ENCODE measurements at places on chromosomes 1 and 21.

- DNase-seq: no peak
Measured at GRCh38 chr1:24639094-24639493, 4.0 kb upstream of the SRRM1 start.

DNA sequence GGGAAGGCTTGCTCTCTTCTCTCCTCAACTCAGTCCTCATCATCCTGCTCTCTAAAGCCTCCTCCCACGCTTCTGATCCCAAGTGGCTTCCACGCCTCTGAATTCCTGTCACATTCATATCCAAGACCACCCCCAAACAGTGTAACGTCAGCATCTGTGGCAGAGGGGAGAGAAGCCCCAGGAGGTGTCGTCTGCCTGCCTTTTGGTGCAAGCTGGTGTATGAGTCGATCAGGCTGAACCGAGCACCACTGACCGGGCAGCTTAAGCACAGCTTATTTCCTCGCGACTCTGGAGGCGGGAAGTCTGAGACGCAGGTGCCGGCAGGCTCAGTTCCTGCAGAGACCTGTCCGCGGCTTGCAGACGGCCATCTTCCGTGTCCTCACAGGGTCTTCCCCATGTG is 123.8 kb upstream of the RAB4A start:
- DNase-seq: no peak

- DNase-seq: no peak
Measured at GRCh38 chr1:112956544-112957132, 642 bp upstream of the SLC16A1 start.

- no peak for DNase-seq
Measured at GRCh38 chr1:88013485-88013884, 670.6 kb upstream of the PKN2 start.

GRCh38 chr1:56399326-56399725 is 180.0 kb downstream of the PLPP3 start:
- DNase-seq: no peak

- no peak for DNase-seq
Measured at GRCh38 chr1:13707164-13707563, 7.2 kb downstream of the PRDM2 start.

GRCh38 chr1:86258101-86258500 is 101.5 kb upstream of the COL24A1 start:
- no peak for DNase-seq

- no peak for DNase-seq
Measured at GRCh38 chr21:21851205-21851604, 853.0 kb downstream of the NCAM2 start.

DNA sequence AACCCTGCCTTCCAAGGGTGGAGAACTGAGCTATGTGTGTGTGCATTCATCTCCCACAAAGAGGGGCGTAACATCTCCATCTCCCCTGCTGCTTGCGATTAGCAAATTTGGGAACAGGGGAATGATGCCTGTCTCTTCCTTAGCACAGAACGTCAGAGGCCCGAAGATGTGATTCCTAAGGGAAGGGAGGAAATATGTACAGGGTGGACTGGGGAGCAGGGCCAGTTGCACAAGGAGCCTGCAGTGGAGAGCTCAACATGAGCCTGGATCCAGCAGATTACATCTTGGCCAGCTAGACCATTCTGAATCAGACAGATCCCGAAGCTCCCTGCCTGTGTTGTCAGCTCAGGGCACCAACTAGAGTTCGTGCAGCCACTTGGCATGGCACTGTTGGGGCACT is 118.1 kb downstream of the NGF start:
- DNase-seq: no peak

DNA sequence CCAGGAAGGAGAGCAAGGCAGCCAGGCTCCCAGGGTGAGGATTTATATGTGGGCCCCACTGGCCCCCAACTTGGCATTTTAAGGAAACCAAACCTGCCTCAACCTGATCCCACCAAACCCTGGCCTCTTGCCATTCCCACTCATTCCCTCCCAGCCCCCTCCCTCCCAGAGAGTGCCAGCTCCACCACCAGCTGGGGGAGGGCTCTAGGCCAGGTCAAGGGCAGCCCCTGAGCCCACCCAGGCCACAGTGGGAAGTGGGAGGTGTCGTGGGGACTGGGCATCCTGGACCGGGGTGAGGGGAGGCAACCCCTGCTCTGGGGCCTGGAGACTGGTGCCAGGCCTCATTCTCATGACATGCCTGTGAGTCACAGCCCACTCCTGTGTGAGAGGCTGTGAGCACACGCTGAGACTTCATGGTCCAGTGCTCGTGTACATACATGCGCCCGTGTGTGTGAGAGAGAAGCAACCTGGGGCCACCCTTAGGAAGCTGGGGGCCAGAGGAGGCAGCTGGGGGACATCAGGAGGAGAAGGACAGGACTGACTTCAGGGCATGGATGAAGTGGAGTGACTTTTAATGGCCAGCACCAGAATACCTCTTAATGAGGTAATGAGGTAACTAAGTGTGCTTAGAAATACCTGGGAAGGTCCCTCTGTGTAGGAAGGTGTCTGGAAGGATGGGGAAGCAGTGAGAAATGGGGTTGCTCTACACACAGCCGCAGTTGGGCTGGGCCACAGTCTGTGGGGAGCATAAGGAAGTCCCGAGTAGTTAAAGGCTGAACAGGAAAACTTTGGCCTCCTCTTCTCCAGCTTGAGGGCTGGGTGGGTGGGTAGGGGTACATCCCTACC is at the start of gene S100A2:
TSS of gene S100A2 (minus strand) at position 316 of the 846 bp plus-strand sequence. CDS start 1,967 bp downstream, outside the sequence.
- DNase-seq: no peak

- DNase-seq: no peak
Measured at GRCh38 chr1:167169642-167170041, 51.0 kb upstream of the POU2F1 start.

- DNase-seq: no peak
Measured at GRCh38 chr1:201608635-201609395, 69.9 kb downstream of the NAV1 start.

- DNase-seq: no peak
Measured at GRCh38 chr1:185420588-185421081, 103.6 kb upstream of the IVNS1ABP start.

- no peak for DNase-seq
Measured at GRCh38 chr1:21764615-21765423, 18.1 kb downstream of the USP48 start.

GRCh38 chr1:58465825-58466629 is 80.5 kb downstream of the OMA1 start:
- no peak for DNase-seq

DNA sequence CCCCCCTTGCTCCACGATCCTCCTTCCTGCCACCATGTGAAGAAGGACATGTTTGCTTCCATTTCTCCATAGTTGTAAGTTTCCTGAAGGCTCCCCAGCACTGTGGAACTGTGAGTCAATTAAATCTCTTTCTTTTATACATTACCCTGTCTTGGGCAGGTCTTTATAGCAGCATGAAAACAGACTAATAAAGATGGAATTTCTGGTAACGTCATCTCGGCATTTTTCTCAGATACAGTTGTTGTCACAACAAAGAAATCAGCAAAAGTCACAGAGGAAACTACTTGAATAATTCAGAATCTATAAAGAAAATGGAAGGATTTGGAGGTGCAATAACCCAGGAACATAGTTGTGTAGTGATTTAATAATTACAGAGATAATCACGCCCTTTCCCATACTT is 4.4 kb downstream of the APCS start:
- no peak for DNase-seq

- DNase-seq: no peak
Measured at GRCh38 chr21:44670642-44671432, 4.1 kb upstream of the KRTAP12-2 start.

GRCh38 chr1:29601021-29601420 is 364.7 kb downstream of the PTPRU start:
- DNase-seq: no peak

DNA sequence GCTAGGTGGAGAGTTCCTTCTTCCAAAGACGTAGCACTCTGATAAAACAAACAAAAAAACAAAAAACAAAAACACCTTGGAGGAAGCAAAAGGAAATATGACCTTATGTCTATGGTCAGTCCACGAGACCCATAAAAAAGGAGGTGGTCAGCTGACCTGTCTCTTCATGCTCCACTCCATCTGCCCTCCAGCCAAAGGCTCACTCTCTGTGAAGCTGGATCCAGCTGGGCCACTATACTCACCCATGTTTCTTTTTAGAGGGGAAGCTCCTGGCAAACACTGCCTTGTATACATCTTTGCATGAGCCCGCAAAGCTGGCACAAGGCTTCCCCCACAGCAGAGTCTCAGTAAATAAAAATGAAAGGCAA is 126.1 kb upstream of the CACHD1 start:
- no peak for DNase-seq

- no peak for DNase-seq
Measured at GRCh38 chr1:231969076-231969475, 342.5 kb downstream of the DISC1 start.

DNA sequence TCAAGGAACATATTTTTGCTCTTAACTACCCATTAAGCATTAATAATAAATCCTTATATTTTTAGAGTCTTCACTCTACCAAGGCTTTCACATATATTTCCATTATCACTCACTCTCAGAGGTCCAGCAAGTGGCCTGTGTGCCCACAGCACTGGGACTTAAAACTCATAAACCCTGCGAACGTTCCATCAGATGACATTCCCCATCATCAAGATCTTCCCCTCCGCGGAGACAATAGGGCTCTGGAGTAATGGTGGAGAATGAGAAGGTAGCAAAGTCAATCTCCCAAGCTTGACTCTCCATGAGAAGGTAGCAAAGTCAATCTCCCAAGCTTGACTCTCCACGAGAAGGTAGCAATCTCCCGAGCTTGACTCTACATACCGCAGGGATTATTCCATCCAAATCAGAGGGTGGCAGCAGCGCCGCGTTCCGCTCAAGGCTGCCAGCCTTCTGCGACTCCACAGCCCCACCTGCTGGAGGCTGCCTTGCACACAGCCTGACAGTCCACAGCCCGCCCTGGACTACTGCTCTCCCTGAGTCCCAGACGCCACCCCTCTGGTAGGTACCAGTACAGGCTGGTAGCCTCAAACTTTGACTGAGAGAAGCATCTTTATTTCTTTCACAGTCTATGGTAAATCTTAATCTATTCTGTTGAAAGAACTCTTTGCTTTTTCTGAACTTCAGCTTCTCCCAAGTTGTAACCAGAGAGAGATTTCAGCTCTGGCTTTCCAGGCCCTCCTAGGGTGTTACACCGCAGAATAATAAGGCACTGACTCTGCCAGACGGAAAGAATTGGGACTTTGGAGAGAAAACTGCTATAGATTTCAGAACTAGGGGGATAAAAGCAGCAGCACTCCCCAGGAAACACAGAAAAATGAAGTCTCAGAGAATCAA is 26.4 kb upstream of the CTTNBP2NL start:
- DNase-seq: peak; percentile 41

GRCh38 chr1:183567584-183567983 is 22.7 kb downstream of the NCF2 start:
- DNase-seq: no peak

GRCh38 chr1:234065794-234066447 is 161.4 kb downstream of the SLC35F3 start:
- DNase-seq: peak; percentile 16

DNA sequence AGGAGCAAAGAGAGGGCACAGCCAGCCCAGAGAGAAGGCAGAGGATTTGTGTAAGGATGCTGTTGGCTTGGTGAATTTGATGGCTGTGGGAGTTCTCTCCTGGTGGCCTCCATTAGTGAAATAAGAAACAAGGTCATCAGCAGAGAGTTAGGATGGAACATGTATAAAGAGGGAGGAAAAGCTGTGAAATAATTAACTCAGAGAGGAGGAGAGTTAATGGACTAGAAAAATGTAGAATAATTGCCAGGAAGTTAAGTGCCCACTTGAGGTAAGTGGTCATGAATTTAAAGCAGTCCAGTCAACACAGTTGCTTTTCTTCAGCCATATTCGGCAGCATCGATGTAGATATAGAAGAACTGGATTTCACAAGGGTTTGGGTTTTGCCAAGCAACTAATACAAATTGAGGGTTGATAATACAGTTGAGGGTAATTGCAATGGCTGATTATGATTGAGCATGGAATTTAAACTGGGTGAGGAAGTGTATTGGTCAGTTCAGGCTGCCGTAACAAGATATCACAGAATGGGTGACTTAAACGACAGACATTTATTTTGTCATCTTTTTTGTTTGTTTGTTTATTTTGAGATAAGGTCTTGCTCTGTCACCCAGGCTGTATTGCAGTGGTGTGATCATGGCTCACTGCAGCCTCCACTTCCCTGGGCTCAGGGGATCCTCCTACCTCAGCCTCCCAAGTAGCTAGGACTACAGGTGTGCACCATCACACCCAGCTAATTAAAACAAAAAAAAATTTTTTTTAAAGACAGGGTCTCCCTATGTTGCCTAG is 31.7 kb upstream of the KLF17 start:
- no peak for DNase-seq

DNA sequence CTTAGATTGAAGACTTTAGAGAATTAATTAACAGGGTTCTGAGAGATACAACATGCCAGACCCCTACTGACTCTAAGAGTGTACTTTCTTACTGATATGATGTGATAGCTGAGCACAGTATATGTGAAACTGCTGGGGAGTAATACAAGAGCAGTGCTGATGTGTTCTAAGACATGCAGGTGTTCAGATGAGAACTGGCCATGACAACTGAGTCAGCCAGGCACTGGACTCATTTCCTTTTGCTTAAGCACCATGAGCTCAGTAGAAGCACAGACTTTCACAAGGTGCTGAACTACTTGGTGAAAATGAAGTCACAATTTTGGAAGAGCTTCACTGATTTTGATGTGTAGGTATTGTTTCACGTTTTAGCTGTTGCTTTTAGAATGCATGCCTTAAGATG is 15.9 kb upstream of the POGZ start:
- DNase-seq: no peak

GRCh38 chr1:208888376-208888775 is 644.2 kb upstream of the PLXNA2 start:
- no peak for DNase-seq

DNA sequence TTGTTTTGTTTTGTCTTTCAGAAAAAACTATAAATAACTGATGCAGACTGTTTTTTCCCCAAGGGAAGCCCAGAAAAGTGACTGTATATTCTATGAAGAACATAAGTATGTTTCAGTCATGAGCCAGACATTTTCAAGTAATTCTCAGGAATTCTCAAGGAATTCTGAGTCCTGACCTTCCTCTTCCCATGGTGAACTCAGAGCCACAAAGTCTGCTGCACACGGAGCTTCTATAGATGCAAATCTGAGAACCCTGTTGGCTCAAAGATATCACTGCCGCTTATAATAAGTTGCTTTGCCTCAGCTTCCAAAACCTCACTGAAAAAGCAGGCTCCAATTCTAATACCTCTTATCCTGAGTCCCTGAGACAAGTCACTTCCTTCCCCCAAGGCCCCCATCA is 418.5 kb upstream of the RUNX1 start:
- DNase-seq: no peak

- DNase-seq: no peak
Measured at GRCh38 chr1:10888791-10889649, 92.6 kb upstream of the CASZ1 start.

- no peak for DNase-seq
Measured at GRCh38 chr1:175319912-175320230, 127.3 kb upstream of the KIAA0040 start.
